Mesenchymal stem cell (in vitro differentiated cells and primary cell): ENCODE measurements at places on chromosomes 1 and 21.
A peak's percentile ranks its signal among the peaks of the same experiment; 100 is the strongest.

- no peak for DNase-seq
Measured at GRCh38 chr1:68907491-68907890, 410.6 kb upstream of the DEPDC1 start.

- no peak for DNase-seq
Measured at GRCh38 chr1:42168391-42168670, 3.8 kb upstream of the GUCA2A start.

DNA sequence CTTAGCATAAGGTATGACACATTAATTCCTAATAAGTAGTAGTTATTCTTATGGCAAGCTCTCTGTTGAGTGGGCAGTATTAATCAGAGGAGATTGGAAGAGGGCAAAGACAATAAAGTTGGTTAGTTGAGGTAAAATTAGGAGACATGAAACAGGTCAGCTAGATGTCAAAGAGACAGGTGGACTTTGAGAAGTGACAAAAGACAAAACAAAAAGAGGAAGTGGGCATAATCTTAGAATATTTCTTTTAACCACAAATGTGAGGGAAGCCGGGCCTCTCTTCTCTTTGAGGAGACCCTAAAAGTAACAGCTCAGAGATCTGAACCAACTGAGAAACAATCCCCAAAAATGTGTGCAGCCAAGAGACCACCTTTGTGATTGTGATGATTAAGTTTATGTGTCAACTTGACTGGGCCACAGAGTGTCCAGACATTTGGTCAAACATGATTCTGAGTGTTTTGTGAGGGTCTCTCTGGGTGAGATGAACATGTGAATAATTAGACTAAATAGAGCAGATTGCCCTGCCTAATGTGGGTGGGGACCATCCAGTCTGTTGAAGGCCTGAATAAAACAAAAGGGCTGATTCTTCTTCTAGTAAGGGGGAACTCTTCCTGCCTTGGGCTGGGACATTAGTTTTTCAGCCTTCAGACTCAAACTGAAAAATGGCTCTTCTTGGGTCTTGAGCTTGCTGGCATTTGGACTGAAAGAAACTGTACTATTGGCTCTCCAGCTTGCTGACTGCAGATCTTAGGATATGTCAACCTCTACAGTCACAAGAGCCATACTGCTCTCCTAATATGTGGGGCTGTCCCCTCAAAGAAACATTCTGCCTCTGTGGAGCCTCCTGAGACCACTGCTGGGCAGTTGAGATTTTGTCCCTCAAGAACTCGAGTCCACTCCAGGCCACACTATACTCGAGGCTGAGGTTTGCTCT lies 40.0 kb downstream of the FCRL5 start:
- no peak for DNase-seq

DNA sequence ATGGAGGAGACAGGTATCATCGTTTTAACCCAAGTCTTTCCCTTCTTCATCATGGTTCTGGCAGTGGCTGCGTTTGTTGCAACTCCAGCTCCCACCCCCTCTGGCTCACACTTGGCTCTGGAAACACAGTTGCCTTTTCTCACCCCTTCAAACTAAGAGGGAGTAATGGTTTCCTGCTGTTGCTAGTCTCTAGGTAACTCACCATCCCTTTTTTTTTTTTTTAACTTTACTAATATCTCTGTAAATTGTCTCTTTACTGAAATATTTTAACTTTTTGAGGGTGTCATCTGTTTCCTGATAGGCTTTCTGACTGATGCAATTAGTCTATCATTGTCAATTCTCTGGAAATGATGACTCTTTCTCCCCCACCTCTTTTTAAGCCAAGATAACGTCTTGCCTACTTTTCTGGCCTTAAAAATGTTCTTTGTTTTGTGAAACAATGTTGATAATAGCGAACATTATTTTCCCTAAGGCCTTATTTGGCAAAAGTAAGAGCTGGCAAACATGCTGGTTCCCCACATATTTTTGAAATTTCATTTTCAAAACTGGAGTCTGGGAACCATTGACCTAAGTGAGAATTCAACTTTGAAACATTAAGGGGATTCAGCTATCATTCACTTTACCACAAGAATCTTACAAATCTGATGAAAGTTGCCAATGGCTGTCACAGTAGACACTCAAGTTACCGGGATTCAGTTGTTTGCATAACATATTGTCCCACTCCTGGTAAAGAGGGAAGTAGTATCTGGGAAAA lies 85.3 kb downstream of the LEPR start:
- no peak for DNase-seq

DNA sequence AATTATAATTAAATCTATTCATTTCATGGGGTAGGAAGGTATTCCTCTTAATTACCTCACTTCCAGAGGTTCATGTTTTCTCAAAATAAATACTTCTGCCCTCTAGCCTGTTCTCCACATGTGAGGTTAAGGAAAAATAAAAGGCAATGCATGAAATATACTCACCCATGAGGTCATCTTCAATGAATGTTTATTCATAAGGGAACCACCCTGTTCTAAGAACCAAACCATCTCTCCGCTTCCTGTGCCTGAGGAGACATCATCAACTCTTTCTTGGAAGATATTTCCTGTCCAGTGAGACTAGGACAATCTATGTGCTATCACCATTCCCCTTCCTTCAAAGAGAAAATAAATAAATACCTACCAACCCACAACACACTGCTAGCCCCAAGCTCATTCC lies 513.7 kb upstream of the PLXNA2 start:
- DNase-seq, result no peak

DNA sequence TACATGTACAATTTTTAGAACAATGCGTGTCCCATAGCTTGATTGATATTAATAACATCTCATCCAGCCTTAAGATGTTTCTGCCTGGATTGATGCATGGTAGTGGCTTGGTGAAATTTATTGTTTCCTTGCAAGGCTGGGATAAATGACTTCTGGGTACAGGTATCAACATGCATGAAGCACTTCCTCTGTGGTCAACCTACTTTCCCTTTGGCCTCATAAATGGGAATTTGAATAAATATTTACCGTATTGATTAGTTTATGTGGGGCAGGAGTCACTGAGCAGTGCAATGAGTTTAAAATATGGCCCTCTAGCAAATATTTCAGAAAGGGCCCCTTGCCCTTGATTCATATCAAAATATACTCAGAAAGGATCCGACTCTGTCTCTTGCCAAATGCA lies 83.9 kb upstream of the KCNE2 start:
- DNase-seq, result no peak

GRCh38 chr1:203325418-203326091 lies 20.2 kb downstream of the BTG2 start:
- no peak for DNase-seq

DNA sequence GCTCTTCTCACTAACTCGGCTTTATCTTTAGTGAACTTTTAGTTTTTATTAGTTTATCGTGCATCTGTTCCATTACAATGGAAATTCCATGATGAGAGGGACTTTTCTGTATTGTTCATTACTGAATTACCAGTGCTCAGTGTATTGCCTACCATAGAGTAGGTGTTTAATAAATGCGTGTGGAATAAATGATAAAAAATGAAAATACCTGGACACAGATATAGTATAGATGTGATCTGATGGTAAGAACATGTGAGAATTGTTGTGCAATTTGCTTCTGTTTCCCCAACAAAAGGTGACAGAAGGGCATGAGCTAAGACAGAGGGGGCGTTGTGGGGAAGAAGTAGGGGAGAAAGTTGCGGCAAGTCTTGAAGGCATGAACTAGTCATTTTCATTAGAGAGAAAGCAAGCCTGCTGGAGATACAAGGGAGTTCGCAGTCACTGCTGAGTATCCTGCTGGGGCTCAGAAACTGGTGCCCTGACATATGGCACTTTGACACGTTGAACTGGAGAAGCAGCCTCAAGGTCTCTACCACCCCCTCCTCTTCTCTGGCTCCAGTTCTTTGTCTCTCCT lies 5.6 kb upstream of the COG2 start:
- DNase-seq, result no peak

DNA sequence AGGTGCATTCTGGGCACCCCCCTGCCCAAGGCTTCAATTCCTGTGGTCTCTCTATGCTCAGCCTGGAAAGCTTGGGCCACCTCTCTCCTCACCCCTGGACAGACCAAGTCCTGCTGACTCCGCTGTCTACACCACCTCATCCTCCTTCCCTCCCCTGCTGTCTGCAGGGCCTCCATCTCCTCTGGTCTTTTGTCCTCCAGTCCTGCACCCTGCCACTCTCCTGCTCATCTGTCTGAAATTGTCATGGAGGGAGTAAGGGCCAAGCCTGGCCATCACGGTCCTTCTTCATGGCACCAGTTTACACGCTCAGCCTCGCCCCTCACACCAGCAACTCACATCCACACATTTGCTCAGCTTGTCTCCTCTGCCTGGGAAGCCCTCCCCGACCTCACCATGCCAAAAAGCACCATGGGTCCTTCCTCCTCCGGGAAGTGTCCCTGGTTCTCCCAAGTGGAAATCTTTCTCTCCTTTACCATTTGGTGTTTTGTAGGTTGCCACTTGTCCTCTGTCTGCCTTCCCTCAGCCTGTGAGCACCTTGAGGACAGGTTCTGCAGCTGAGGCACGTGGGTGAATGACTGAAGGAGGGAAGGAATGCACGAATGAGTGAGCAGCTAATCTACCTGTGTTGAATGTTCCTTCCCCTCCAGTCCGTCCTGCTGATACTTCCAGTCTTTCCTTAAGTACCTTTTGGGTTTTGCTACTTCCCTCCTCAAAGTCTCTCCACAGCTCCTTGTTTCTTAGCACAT lies 2.1 kb upstream of the SLC2A1 start:
- no peak for DNase-seq

- DNase-seq, result peak; percentile 32
Measured at GRCh38 chr1:185157599-185158412, 839 bp downstream of the SWT1 start.

- DNase-seq, result no peak
Measured at GRCh38 chr1:174892016-174892415, 107.7 kb upstream of the CACYBP start.

GRCh38 chr1:112172294-112172882 lies 182.9 kb upstream of the KCND3 start:
- DNase-seq, result peak; percentile 48

DNA sequence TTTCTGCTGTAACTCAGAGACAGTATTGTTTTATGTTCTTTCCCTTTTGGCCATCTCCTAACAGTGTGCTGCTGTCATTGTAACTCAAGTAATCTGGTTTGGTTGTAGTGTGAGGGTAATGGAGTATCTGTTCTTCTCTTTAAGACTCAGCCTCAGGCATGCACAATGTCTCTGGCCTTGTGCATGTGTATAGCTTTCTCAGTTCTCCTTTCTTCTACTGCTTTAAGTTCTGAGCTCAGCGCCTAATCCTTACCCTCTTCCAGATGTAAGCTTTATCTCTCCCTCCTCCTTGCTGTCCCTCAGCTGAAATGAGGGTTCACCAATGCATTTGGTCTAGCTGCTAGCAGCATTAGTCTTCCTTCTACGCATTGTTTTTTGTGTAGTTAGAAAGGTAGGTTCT lies 1420.4 kb upstream of the PRMT6 start:
- DNase-seq, result no peak

DNA sequence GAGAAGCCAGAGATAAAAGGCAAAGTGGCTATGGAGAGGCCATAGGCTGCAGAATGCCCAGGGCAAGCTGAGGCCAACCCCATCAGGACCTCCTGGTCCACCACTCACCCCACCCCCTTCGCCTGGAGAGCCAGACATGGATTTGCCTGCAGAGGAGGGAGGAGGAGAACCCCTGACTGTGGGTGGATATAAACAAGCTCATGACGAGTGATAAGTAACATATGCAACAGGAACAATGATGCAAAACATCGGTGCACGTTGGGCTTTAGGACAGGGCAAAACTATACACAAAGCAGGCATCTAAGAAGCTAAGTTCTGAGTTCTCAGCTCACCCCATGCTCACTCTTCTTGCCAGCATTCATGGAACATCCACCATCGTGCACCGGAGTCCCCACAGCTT lies 150.3 kb downstream of the ETS2 start:
- DNase-seq, result no peak

- DNase-seq, result no peak
Measured at GRCh38 chr1:67890857-67891256, 57.6 kb upstream of the GNG12 start.

- DNase-seq, result no peak
Measured at GRCh38 chr1:46013581-46013980, 118.8 kb downstream of the PIK3R3 start.

DNA sequence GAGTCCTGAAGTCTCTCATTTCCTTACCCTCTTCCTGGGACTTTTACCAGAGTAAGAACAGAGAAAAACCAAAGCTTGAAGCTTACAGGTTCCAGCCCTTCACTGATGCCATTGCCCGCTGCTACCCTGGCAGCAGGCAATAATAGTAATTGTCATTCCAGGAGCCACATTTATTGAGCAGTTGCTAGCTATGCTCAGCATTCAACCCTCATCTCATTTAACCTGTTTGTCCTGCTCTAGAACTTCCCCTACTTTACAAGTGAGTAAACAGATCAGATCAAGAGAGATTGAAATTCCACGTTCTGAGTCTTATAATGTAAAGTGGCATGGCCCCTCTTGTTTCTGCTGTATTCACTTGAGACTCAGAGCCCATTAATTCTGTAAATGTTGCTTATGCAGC lies 80.4 kb downstream of the ATP1A1 start:
- DNase-seq, result no peak

- no peak for DNase-seq
Measured at GRCh38 chr1:221025501-221025900, 146.3 kb downstream of the HLX start.

DNA sequence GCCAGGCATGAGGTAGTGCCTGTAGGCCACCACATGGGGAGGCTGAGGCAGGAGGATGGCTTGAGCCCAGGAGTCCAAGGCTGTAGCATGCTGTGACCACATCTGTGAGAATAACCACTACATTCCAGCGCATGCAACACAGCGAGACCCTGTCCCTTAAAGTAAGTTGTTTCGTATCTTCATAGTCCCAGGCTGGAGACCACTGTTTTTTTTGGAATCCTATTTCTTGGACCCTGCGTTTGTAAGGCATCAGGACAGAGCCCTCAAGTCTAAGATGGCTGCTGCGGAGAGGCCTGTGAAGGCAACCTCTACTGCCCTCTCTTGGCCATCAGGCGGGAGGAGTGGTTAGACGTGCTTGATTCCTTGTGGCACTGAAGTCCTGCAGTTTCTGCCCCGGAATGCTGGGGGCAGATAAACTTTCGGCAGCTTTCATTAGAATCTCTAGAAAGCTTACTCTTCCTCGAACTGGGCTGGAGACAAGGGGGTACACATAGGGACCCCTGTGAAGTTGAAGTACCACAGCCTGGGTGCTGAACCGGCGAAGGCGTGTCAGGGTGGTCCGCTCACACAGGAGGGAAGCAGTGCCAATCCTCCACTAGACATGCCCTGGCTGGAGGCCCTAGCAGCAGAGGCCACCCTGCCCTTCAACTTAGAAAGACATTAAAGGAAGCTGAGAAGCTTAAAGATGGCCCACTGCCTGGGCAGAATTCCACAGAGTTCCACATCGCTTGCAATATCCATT lies 36.6 kb downstream of the RABIF start:
- DNase-seq, result peak; percentile 62

- DNase-seq, result peak; percentile 46
Measured at GRCh38 chr21:33374450-33375096, 28.6 kb upstream of the IFNGR2 start.
